HepG2 (cell line): ENCODE measurements at places on chromosomes 11 and 22. TPM values are rescaled to one million over a fixed set of nuclear protein-coding genes. Genes with fewer than 3 reads are reported as not detected.

Gene SYT7
- 4.4 and 6.2 TPM in 2 replicates for polyA plus RNA-seq

Gene SCARF2
- polyA plus RNA-seq = 6.2 and 6.9 TPM in 2 replicates

Gene OR52E8
- polyA plus RNA-seq = not detected in 2 replicates

Gene NXPE4
- not detected in 2 replicates for polyA plus RNA-seq

Gene FGF19
- polyA plus RNA-seq = 0.07 and 0.16 TPM in 2 replicates

Gene ALDH3B1
- 5.1 and 6.7 TPM in 2 replicates for polyA plus RNA-seq

Gene BAIAP2L2
- 7.5 and 8.4 TPM in 2 replicates for polyA plus RNA-seq

Gene KCNQ1
- 0.08 and 0.13 TPM in 2 replicates for polyA plus RNA-seq

Gene ENTHD1
- polyA plus RNA-seq = not detected in 2 replicates

Gene TRIM49
- not detected in 2 replicates for polyA plus RNA-seq

Gene BTG4
- not detected in 2 replicates for polyA plus RNA-seq

Gene C22orf42
- polyA plus RNA-seq = not detected in 2 replicates

Gene EP300
- 13.6 and 15.3 TPM in 2 replicates for polyA plus RNA-seq

DNA sequence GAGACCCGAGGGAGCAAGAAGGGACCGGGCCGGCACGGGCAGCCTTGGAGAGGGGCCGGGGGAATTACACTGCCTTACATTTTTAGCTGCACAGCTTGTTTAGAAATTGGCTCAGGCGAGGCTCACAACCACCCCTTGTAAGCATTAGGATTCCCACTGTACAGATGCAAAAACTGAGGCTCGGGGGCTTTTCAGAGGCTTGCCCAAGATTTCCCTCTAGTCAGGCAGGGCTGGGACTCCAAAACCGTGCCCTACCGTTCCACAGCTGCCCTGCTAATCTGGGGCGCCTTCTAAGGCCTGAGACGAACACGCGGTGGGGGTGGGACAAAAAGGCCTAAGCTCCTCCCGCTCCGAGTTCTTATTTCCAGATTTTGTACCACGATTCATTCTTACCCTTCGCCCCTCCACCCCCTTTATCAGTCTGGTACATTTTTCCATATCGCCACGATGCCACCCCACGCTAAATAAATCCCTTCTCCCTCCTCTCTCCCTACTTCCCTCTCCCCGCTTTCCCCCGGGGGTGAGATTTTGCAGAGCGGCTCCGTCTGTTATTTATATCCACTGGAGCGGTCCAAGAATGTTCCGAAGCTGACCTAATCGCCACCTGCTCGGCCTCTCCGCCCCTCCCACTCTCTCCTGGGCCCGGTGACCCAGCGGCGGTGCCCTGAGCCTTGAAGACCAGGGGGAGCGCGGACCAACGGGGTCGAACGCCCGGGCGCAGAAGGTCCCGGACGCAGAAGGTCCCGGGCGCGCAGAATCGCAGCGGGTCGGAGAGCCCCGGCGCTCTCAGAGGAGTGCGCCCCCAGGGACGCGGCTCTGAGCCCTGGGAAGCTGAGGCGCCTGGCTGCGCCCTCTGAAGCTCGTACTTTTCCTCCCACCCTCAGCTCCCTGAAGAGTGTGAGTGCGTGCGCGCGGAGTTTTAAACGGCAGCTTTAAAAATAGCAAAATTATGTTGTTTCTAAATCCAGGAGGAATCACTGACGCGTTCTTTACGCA is 764 bp upstream of the PACSIN3 start:
- DNase-seq = peak; percentile 64

- no peak for DNase-seq
Measured at GRCh38 chr11:87662287-87662686, 513.0 kb downstream of the RAB38 start.

DNA sequence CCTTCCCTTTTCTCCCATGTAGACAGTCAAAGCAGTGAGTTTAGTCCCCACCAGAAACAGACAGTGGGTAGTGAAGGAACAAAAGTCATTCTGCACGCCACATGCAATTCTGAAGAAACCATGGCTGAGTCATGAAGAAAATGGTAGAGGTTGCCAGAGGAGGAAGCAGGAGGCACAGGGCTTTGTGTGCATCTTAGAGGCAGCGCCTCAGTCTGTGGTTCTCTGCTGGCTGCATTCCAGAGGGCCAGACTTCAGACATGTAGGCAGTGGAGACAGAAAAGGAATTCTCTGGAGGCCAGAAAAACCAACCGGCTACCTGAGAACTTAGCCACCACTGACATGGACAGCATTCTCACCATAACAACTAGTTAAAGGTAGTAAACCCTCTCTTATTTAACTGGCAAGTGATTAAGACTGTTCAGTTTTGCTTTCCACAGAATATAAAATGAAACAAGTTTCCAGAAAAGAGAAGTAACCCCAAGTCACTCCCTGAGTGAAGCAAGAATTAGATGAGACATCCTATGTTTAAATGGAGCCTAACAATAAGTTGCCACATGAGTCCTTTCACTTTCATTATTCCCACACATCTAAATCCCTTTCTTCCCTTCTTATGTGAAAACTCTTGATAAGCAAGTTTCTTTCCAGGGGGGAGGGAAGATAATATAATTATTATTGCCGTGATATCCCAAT is 556.1 kb downstream of the SOX6 start:
- DNase-seq = no peak

- DNase-seq = peak; percentile 38
Measured at GRCh38 chr22:29784451-29785361, 17.5 kb downstream of the UQCR10 start.

GRCh38 chr11:97460091-97460490 is 1070.3 kb downstream of the JRKL start:
- DNase-seq = no peak

GRCh38 chr11:20105427-20105826 is 54.8 kb downstream of the DBX1 start:
- DNase-seq = no peak

DNA sequence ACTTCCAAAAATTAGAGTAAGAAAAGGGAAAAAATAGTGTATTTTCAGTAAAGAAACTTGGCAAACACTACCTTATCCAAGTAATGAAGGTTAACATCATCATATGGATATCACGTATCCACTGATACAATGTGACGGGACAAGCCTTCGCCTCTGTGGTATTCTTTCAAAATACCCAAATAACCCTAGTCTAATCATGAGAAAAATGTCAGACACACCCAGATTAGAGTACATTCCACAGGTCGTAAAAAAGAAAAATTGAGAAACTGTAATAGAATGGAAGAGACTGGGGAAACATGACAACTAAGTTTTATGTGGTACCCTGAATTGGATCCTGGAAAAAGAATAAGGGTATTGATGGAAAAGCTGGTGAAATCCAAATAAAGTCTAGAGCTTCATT is 48.9 kb downstream of the NARS2 start:
- DNase-seq = no peak

GRCh38 chr22:28143241-28143865 is 224.3 kb upstream of the PITPNB start:
- no peak for DNase-seq

GRCh38 chr11:111081021-111081511 is 164.5 kb upstream of the POU2AF2 start:
- DNase-seq = no peak

DNA sequence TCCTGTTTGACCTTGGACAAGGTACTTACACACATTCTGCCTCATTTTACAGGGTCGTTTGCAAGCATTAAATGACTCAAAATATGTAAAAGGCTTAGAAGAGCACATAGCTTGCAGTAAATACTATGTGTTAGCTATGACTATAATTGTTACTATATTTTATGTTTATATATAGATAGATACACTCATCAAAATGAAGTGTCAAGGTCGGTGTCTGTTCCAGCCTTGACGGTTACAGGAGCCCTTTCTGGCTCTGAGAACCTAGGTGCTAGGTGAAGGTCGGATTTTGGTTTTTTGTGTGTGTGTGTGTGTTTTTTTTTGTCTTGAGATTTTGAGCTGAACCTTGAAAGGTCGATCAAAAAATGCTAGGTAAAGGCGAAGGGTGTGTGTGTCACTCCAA is 24.5 kb upstream of the LIMK2 start:
- no peak for DNase-seq

GRCh38 chr11:85752890-85753581 is 57.9 kb downstream of the SYTL2 start:
- DNase-seq = no peak

- DNase-seq = no peak
Measured at GRCh38 chr11:33405834-33406602, 148.8 kb downstream of the HIPK3 start.

- DNase-seq = peak; percentile 46
Measured at GRCh38 chr11:102666331-102666957, 39.1 kb downstream of the MMP27 start.

DNA sequence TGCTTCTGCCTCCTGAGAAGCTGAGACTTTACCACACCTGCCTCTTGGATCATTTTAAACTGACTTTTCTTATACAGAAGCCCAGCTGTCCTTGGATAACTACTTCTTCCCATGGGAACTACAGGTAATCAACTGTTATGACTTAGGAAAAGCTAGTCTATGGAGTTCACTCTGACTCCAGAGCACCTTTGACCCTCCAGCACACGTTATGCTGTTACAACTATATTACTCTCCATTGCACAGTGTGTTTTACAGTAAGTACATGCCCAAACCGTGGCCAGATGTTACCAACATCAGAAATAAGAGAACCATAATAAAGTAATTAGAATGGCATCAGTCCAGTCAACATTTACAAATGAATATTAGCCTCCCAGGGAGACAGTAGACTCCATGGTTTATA is 21.3 kb upstream of the TSG101 start:
- DNase-seq = no peak

GRCh38 chr11:5803982-5804381 is 4.7 kb upstream of the OR52N2 start:
- DNase-seq = no peak

DNA sequence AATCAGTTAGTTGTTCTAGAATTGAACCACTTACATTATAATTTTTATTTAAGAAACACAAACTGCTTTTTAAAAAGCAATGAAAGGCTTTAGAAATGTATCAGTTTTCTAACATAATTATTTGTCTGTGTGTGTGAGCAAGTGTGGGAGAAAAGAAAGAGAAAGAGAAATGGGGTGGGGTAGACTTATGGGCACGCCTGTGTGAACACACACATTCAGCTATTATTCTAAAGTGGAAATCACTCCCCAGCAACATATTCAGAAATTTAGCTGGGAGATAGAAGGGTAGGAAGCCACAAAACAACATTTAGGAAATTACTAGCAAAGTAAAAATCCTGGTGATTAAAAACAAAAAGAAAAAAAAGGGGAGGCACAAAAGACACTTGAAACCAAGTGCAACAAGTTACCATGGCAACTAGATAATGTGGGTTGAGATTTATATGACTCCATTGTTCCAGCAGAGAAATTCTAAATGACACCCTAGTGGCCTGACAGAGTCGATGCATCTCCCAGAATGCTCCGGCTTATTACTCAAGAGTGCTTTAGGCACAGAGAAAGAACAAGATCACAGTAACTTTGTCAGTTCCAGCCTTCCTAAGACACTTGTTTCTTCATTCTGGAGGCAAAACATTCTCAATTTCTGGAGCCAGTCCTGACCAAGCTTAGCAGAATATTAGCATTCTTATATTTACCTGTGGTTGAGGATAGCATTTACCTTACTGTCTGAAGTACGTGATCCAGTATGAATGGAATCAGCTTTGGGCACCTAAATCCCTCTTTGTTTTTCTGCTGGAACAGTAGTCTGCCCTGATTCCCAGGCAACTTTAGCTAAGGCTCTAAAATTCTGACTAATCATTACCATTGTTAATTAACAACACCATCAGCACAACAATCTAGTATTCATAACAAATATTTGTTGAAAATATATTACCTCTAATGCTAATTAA is 444.4 kb downstream of the DLG2 start:
- peak; percentile 21 for DNase-seq

GRCh38 chr11:67614730-67615714 is 8.3 kb downstream of the NDUFV1 start:
- peak; percentile 35 for DNase-seq

- DNase-seq = no peak
Measured at GRCh38 chr22:27747396-27748221, 53.9 kb downstream of the MN1 start.

DNA sequence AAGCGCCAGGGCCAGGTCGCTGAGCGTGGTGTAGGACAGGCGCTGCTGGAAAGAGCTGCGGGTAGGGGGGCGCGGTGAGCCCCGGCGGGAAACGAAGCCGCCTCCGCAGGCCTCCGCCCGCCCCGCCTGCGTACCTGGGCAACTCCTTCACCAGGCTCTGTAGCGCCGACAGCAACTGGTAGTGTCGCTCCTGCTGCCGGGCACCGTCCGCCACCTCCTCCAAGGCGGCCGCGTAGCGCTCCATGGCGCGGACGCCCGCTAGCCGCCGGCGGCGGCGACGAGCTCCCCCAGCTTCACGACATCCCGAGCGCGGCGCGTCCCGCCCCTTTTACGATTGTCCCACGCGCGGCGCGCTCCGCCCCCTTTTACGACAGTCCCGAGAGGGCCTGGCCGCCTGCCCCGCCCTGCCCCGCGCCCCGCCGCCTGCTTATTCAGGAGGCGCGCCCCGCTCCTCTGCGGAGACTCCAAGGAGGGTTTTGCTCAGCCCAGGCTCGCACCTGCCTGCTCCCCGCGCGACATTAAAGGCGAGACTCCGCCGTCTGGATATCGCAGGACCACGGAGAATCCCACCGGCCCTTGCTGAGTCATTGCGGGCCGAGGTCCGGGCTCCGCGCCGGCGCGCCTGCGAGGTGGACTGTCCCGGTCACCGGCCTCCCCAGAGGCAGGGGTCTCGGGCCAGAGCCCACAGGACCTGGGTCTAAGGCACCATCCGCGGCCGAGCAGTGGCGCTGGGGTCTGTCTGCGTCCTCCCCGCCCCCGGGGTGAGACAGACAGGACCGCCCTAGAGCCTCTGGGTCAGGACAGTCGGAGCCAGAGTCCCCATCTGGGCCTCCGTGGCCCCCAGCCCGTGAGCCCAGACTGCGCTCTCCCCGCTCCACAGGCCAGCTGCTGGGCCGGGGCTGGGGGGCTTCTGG is at the start of gene DGCR6L:
TSS of gene DGCR6L (minus strand) at position 316 of the 914 bp plus-strand sequence. CDS start at position 244, 72 bp downstream.
- peak; percentile 76 for DNase-seq

GRCh38 chr11:122659676-122660554 is 4.4 kb downstream of the UBASH3B start:
- no peak for DNase-seq

- no peak for DNase-seq
Measured at GRCh38 chr22:47558828-47559700, 796.6 kb downstream of the TBC1D22A start.

- no peak for DNase-seq
Measured at GRCh38 chr11:132937016-132937415, 595.3 kb downstream of the OPCML start.

GRCh38 chr11:79486242-79486984 is 45.6 kb upstream of the TENM4 start:
- DNase-seq = no peak

DNA sequence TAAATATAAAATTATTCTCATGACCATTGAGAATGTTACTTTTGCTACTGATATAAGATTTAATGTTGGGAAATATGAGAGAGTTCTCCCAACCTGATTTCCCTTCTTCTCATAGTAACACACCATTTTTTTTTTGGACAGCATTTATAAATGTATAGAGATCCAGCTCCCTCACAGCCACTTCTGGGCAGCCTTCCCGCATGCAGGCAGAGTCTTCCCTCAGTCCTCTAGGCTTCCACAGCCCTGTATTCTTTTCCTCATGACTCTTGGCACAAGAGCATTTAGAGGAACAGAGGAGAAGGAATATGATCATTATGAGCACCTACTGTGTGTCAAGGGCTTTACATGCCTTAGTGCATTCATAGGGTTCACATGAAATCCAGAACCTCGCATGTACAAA is 9.0 kb downstream of the DTX4 start:
- no peak for DNase-seq
